Inflammatory macrophage treated with lipopolysaccharide for 1 hour (primary cell): ENCODE measurements at places on chromosomes 13 and 19.

- no peak for DNase-seq
Observed at GRCh38 chr13:19910336-19911072, 47.1 kb upstream of the ZMYM5 start.

- no peak for DNase-seq
Observed at GRCh38 chr19:33275933-33276619, 26.3 kb downstream of the CEBPA start.

GRCh38 chr13:103130681-103131210 is 64.5 kb upstream of the SLC10A2 start:
- DNase-seq = no peak

DNA sequence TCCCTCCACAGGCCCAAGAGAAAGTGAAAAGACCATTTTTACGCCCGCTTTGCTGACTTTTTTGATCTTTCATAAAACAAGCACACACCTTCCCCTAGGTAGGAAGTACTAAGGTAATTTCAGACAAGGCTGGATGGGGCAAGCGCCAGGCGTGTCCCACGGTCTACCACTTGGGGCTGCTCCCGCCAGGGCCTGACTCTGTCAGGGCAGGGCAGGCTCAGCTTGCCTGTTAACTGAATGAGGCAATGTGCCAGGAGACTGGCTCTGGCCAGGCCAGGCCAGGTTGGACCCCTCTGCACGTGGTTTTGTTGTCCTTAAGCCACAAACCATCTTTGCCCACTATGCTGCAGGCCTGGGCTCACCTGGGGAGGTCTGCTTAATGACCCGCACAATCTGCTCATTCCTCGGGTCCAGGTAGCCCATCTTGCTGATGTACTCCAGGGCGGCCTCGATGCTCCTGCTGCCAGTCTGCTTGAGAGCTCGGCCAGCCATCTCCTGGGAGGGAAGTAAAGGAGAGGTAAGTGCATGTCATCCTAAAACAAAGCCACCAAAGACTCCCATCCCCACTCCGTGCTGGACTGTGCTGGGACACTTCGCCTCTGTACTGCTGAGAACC is 70.4 kb downstream of the LATS2 start:
- DNase-seq = no peak

GRCh38 chr13:103315711-103316110 is 249.5 kb upstream of the SLC10A2 start:
- DNase-seq = no peak

GRCh38 chr13:109840201-109840892 is 54.0 kb upstream of the IRS2 start:
- DNase-seq = no peak

- DNase-seq = no peak
Observed at GRCh38 chr19:2613507-2614295, 88.8 kb downstream of the GNG7 start.

GRCh38 chr19:35090506-35091214 is 25.0 kb upstream of the FXYD3 start:
- peak; percentile 21 for DNase-seq

GRCh38 chr19:35107545-35107944 is 8.1 kb upstream of the FXYD3 start:
- DNase-seq = peak; percentile 86

DNA sequence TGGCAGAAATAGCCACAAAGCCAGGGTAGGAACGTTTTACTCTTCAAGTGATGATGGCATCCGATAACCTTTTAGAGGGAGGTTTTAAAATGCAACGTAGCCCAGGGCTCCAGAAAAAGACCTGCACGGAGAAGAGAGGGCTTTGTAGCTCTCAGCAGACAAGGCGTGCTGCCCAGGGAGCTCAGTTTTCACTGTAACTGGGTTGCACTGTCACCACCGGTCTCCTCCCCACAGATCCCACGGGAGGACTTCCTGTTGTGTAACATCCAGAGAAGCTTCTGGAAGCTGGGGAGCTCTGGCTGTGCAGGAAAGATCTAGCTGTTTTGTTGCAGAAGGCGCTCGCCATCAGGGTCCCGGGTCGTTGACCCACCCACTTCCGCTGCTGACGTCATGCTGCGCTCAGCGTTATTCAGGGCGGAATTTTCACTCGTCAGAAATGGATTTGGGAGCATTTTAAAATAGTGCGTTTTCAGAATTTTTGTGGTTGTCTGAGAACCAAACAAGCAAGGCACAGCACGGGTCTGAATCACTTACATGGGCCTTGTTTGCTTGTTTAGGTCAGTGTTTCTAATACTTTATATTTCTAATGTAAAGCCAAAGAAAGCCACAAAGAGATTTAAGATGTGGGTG is 50.8 kb downstream of the ATP11A start:
- DNase-seq = no peak

- DNase-seq = peak; percentile 17
Observed at GRCh38 chr13:73835138-73835721, 299.0 kb downstream of the KLF12 start.

DNA sequence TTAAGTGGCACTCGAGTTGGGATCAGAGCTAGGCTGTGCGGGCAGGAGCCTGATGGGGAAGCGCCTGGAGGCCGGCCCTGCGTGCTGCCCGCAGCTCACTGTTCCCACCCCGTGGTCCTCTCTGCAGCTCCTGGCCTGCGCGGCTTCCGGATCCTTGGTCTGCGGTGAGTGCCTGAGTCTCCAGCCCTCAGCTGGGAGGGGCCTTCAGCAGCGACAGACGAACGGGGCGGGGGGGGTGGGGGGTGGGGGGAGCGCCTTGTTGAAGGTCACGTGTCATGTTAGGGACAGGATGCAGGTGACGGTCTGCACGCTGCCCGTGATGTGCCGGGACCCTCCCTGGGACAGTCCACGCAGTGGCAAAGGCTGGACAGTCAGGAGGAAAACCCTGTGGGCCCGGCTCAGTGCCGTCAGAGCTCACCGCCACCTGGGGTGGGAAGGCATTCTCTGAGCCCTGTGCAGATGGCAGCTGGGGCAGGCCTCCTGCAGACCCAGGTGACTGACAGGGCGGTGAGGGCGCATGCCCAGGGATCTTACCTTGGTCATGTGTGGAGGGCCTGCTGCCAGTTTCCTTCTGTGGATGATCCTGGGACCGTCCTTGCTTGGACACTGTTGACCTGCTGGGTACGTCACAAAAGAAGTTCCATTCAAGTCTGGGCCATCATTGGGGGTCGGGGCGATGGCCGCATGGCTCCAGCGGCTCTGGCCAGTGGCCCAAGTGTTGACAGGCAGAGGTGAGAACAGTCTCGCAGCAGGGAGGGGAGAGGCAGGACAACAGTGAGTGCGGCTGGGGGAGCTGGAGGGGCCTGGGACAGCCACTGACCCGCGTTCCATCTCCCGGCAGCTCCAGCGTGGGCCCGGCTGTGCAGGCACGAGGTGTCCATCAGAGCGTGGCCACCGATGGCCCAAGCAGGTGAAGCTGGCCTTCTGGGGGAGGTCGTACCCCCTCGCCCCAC is 4.3 kb downstream of the NDUFS7 start:
- DNase-seq = no peak

GRCh38 chr19:18345296-18345695 is 4.9 kb downstream of the PGPEP1 start:
- DNase-seq = no peak

DNA sequence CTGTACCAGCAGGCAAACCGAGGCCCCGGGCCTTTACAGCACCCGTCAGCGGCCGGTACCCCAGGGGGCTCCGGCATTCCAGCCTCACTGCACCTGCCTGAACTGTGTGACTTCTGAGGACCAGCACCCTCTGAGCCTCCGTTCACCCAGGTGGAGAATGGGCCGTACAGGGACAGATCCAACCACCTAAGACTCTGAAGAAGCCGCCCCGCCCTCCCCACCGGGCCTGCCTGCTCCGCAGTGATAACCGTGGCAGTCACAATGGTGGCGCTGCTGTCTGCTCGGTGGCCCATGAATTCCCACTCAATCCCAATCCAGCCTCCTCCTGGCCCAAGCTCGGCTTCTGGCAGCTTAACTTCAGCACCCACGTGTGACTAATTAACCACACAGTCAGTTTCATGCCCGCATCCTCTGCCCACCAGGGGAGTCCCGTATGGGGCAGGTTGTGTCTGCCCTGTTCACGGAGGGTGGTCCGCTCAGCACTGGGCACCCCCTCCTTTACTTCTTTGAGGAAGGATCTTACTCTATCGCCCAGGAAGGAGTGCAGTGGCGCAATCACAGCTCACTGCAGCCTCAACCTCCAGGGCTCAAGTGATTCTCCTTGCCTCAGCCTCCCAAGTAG is 3.4 kb downstream of the TCF3 start:
- DNase-seq = no peak

DNA sequence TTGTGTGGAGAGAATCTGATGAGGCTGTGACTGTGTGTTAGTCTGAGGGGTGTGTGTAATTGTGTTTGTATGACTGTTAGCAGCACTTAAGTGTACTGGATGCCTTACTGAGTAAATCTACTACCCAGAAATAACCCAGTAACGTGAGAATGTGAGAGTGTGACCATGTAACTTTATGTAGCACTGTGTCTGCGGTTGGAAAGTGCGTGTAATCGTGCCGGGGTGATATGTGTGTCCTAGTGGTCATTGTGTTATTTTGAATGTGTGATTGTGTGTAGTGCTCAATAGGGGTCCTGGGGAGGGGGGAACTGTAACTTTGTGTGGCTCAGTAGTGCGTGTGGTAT is 550 bp downstream of the ZNF383 start:
- DNase-seq = no peak

- no peak for DNase-seq
Observed at GRCh38 chr13:38226496-38226895, 123.2 kb upstream of the UFM1 start.

- DNase-seq = peak; percentile 49
Observed at GRCh38 chr19:49441210-49441959, at the start of gene SLC17A7. Gene SLC17A7, minus strand, starts transcription at chr19:49441527. Its CDS starts 148 bp downstream, at chr19:49441379.

- no peak for DNase-seq
Observed at GRCh38 chr13:66358564-66358963, 871.6 kb downstream of the PCDH9 start.

DNA sequence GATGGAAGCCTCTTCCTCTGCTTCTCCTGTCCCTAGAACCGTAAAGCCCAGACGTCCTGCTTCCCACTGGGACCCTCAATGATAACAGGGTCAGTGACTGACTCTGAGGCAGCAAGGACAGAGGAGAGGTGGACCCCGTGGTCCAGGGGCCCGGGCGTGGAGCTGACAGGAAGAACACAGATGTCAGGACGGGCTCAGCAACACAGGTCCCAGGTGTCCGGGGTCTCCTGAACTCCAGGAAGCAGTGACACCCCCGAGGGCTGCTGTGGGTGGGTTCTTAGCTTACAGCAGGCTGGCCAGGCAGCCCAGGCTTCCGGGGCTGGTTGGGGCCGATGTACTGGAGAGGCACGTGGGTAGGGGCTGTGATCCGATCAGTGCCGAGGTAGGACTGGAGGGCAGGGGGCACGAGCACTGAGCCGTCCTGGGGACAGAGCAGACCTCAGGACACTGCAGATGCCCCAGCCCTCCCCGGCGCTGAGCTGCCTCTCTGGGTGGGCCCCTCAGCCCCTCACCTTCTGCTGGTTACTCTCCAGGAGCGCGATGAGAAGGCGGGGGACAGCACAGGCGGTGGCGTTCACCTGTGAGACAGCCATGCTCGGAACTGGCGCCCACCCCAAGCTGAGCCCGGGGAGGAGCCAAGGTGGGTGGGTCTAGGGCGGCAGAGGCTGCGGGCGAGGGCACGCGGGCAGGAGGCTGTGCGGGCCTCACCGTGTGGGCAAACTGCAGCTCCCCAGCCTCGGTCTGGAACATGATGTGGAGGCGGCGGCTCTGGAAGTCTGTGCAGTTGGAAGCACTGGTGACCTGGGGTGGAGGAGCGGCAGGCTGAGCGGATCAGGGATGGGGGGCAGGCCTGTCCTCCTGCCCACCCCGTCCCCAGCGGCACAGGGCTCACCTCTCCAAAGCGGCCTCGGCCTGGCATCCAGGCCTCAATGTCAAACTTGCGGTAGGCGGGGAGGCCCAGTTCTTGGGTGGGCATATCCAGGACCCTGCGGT is 3.6 kb upstream of the CCER2 start:
- DNase-seq = no peak

- no peak for DNase-seq
Observed at GRCh38 chr13:19601749-19602725, 31.4 kb upstream of the MPHOSPH8 start.

GRCh38 chr19:35063940-35064818 is 22.7 kb downstream of the HPN start:
- no peak for DNase-seq

DNA sequence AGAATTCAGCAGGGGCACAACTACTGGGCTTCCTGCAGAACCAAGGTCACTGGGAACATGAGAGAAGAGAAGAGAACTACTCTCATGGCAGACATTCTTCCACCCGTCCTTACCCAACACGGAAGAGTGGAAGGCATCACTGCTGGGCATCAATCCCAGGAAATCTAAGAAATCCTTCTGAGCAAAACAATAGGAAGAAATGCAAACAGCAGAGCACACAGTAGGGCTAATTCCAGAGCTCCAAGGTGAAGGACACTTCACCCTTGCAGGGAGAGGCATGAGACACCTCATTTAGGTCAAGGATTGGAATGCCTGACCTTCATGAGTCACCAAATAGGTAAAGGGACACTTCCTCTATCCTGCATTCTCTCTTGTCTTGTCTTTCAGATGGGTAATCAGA is 2.8 kb downstream of the ERVV-2 start:
- DNase-seq = no peak

GRCh38 chr13:102970542-102970941 is 95.7 kb downstream of the SLC10A2 start:
- DNase-seq = no peak

- DNase-seq = no peak
Observed at GRCh38 chr13:96090240-96091101, 564 bp downstream of the HS6ST3 start.

DNA sequence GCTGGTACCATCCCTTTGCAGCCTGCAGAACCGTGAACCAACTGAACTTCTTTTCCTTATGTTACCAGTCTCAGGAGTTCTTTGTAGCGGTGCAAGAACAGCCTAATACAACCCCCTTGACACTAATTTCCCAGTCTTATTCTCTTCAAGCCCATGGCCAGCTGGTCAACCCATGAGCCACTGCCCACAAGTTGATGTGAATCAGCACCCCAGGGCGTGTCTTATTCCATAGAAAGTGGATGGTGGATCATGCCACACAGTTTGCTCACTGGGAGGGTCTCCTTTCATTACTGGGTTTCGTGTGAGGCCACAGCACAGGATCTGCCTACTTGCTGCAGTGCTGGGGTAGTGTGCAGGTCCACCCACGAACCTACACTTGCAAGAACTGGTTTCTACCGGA is 27.0 kb downstream of the TEX29 start:
- no peak for DNase-seq

DNA sequence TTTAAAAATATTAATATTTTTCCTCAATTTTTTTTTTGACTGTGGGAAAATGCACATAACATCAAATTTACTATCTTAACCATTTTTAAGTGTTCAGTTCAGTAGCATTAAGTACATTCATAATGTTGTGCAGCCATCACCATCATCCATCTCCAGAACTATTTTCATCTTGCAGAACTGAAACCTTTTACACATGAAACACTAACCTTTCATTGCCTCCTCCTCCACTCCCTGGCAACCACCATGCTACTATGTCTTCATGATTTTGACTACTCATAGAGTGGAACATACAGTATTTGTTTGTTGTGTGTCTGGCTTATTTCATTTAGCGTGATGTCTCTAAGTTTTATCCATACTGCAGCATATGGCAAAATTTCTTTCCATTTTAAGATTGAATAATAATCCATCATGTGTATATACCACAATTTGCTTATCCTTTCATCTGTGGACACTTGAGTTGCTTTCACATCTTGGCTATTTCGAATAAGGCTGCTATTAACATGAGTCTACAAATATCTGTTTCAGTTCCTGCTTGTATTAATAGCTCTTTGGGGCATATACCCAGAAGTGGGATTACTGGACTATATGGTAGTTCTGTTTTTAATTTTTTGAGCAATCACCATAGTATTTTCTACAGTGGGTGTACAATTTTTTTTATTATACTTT is 376.4 kb downstream of the MTUS2 start:
- no peak for DNase-seq
